Activated CD4-positive, CD25-positive, alpha-beta regulatory T cell (primary cell): ENCODE measurements at places on chromosomes 1 and 21.

- peak; percentile 50 for DNase-seq
These were observed 26.1 kb downstream of the UBE2T start for GRCh38 chr1:202315576-202316168.

- no peak for DNase-seq
These were observed 45.9 kb downstream of the PLXNA2 start for GRCh38 chr1:208198236-208198635.

DNA sequence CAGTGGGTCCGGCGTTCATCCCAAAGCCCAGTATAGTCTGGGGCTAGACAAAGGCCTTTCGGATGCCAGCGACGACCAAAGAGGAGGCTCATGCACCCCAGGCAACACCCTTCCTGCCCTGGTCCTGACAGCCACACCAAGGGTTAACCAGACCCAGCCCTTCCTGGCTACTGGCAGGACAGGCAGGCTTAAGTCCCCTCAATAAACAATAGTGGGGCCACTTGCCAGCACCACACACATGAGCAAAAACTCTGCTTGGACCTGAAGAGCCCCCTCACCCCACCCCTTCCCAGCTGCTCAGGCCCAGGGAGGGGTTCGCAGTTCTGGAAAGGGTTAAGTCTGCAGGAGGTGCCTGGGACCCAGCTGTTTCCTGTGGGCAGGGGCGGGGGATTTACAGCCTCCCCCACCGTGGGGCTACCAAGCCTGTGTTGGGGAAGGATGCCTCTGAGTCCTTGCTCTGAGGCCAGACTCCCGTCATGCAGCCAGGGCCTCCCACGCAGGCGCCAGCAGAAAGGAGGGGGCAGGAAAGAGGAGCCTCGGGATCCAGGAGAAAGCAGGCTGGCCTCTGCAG lies 18.2 kb downstream of the PHLDA3 start:
- no peak for DNase-seq

DNA sequence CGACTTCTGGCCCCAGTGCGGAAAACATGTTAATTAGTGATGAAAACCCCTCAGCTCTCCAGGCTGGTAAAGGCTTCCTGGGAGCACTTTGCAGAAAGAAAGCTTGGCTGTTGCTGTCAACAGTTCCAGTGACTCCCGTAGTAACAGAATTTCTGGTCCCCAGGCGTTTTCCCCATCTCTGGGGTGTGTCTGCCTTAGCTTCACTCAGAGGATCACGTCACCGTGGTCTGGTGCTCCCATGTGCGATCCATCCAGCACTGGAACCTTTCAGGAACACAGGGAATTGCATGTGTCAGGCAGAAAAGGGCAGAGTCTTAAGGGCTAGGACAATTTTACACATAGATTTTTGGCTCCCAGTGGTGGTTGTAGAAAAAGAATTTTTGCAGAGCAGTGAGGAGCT lies 470.4 kb upstream of the USP24 start:
- DNase-seq, result no peak

DNA sequence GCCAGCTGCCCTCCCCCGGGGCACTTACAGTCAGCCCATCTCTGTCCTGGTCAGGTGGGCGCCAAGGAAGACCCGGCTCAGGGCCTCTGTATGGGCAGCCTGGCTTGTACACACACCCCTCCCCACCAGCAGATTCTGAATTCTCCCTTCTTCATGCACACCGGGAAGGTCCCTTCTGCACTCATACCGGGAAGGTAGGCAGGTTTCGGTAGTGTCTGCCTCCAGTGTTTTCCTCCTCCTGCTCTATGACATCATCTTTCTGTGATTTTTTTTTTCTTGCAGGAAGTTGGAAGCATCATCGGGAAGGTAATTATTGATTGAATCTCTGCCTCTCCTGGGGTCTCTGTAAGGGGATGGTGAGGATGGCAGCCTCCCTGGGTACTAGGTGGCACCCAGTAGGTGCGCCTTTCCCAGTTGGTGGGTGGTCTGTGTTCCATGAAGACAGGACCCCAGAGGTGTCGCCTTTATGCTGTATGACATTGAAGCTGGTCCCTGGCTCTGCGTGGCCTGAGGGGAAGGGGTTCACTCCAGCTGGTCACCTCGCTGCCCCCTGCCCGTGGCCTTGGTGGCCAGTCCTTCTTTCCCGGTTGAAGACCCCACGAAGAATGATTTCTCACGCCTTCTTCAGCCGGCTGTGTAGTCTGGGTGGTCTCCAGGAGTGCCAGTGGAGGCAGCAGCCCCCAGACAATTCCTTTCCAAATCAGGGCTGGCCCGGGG lies 82.1 kb upstream of the COL6A1 start:
- no peak for DNase-seq

GRCh38 chr1:41230656-41231055 lies 11.4 kb downstream of the SCMH1 start:
- DNase-seq, result no peak

DNA sequence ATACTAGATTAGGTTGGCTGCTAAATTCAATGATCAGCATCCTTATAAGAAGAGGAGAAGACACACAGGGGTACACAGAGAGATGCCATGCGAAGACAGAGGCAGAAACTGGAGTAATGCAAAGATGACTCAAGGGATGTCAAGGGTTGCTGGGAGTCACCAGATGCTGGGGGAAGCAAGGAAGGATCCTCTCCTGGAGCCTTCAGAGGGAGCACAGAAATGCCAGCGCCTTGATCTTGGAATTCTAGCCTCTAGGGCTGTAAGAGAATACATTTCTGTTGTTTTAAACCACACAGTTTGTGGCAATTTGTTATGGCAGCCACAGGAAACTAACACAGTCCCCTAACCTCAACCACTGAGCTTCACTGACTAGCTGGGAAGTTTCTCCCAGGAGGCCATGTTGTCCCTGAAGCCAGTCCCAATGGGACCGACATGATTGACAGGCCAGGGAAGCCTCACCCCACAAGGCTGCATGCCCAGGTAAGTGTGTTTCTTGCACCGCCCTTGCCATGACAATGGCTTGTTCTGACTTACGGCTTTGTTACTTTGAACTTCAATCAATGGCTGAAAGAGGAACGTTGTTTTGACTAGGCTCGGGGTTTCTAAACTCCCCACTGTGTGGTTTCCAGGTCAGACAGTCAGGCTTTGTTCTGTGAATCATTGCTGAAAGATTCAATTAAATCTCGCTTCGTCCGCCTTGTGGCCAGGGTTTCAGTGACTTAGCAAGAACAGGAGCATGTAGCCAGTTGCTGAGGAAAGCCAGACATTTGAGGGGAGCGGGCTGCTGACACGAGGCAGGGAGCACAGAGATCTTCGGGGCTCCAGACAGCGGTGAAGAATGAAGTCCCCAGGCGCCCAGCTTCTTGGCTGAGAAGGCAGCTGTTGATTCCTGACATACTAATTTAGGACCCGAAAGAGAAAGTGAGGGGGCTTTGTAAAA lies 62.3 kb downstream of the RUNX1 start:
- DNase-seq, result no peak

GRCh38 chr1:168991667-168992475 lies 114.6 kb upstream of the ATP1B1 start:
- no peak for DNase-seq

- DNase-seq, result no peak
These were observed 4.8 kb downstream of the TBX19 start for GRCh38 chr1:168285521-168285790.

DNA sequence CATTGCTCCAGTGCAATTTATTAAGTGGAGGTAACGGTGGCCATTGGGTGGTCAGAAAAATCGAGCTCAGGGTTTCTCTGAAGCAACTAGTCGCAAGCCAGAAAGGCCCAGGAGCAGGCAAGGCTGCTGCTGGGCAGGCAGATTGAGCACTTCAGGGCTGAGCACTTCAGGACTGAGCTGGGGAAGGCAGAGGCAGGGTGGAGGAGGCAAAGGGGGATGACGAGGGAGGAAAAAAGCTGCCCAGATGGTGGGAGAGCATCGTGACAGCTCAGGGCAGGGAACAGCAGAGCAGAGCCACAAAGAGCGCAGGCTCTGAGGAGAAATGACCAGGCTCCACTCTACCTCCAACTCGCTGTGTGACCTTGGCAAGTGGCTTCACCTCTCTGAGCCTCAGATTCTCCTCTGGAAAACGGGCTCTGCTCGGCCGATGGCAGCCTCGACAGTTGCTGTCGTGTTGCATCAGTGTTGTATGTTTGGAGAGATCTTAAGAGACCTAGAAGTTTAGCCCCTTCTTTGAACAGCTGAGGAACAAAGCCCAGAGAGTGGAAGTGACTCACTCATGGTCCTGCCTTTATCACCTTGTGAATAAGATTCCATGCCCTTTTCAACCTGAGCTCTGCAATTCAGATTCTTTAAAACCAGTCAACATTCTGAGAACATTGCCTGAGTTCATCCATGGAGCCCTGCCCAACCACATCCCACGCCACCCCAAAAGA lies 141.4 kb downstream of the SYF2 start:
- DNase-seq, result no peak

DNA sequence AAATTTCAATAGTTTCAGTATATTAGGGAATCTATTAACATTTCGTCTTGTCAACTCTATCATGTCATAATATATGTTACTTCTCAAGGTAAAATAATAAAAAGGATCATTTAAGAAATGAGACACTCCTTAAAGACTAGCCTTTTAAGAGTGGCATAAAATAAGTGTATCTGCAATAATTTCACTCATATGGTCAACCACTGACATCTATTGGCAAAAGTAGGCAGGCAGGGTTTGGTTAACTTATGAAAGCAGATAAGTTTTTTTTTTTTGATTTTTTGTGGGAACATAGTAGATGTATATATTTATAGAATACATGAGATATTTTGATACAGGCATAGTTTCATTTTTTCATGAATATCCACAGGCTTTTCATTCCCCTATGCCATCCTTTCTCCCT lies 5.5 kb upstream of the RGS21 start:
- DNase-seq, result no peak

GRCh38 chr1:112502826-112503225 lies 5.9 kb upstream of the WNT2B start:
- no peak for DNase-seq

GRCh38 chr1:6501279-6501813 lies 9.9 kb upstream of the PLEKHG5 start:
- DNase-seq, result no peak

DNA sequence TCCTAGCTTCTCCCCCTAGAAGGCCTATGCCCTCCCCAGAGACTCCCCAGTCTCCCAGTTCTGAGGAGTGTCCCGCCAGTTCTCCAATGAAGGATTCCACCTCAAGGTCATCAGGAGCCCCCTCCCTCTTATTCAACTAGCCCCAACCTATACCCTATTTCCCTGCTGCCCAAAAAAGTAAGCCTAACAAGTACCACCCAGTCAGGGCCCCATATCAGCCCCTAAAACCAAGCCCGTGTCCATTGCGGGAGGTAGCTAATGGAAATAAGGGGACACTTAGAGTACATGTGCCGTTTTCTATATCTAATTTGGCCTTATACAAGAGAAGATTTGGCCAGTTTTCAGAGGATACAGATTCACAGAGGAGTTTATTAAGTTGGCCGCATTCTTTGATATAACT lies 416.2 kb downstream of the MATN1 start:
- no peak for DNase-seq

GRCh38 chr1:230052665-230053064 lies 14.4 kb upstream of the GALNT2 start:
- DNase-seq, result no peak

- no peak for DNase-seq
These were observed 481.3 kb downstream of the CAMTA1 start for GRCh38 chr1:7266561-7266960.

DNA sequence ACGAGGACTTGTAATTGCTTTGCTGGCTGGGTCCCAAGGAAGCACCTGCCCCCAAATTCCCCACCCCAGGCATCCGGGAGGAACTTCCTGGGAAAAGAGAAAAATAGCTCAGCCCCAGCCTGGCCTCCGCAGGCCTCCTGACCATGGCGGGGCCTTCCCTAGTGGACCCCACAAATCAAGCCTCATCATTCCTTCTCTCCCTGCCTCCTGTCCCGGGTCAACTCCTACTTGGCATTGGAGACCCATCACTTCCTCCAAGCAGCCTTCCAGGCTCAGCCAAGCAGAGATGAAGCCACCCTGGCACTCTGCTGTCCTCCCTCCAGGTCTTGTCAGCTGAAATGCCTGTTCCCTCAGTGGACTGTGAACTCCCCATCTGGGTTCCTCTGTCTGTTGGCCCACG lies 38.0 kb downstream of the AJAP1 start:
- DNase-seq, result no peak

- DNase-seq, result no peak
These were observed 55.2 kb upstream of the KAZN start for GRCh38 chr1:14543191-14543840.

GRCh38 chr1:29297450-29297849 lies 61.1 kb downstream of the PTPRU start:
- no peak for DNase-seq

DNA sequence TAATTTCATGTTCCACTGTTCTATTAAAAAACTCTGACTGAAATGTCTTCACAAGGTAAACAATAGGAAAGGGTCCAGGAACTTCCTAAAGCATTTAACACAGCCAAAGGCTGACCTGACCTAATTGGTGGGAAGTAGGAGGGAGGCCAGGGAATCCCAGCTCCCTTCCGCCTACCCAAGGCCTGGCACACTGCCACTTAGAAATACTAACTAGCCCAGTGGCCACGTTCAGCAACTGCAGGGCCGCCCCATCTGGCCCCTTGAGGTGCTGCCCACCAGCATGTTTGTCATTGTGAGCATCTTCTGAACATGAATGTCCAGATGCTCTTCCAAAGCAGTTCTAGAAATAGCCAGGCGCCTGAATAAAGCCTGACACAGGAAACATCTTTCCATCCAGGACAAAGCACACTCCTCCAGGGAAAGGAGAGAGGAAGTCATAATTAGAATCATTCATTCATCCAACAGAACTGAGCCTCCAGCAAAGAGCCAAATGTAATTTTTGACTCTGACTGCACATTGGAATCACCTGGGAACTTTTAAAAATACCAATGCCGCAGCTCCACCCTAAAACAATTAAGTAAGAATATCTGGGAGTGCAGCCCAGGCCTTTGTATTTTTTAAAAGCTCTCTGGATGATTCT lies 44.6 kb upstream of the BCL9 start:
- DNase-seq, result no peak

DNA sequence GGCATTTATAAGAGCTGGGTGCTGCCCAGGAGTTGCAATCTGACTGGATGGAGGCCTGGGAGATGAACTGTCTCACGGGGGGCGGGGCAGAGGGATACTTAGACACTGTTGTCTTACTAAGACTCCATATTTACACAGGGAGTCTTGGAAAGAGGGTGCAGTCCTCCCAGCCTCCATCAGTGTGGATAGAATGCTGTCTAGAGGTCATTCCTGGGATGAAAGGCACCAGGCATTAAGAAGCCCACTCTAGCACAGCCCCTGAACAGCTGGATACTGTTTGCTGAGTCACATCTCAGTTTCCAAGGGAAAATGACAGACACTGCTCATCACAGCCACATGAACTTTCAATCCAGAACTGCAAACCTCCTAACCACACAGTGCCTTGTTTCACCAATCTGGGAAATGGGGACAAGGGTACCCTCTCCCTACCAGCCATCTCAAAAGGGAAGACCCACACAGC lies 43.3 kb downstream of the SSBP3 start:
- DNase-seq, result no peak
